ENCODE measurements at places on chromosomes 3 and 15.

DNA sequence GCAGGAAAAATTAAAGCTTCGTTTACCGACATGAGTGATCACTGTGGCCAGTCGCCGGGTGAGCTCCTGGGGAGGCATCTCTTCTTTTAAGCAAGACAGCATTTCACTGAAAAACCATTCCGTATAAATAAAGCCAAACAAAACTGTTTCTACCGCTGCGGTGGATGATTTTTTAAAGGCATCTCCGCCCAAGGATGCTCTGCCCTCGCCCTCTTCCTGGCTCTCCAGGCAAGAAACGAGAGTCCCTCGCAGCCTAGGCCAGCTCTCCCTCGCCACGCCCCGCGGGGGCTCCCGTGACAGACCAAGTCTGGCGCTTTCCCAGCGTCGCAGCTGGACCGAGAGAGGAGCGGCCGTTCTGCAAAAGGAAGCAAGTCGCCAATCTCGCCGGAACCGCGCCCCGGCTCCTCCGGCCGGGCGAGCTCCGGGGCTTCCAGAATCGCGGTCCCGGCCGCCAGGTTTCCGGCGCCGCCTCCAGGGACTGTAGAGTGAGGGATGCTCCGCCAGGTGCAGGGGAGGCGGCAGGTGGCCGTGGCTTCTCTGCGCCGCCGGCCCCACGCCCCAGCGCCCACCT lies 458 bp downstream of the MCF2L2 start:
- DNase-seq = no peak

GRCh38 chr3:4990069-4990468 lies 10.8 kb downstream of the BHLHE40 start:
- DNase-seq = no peak

DNA sequence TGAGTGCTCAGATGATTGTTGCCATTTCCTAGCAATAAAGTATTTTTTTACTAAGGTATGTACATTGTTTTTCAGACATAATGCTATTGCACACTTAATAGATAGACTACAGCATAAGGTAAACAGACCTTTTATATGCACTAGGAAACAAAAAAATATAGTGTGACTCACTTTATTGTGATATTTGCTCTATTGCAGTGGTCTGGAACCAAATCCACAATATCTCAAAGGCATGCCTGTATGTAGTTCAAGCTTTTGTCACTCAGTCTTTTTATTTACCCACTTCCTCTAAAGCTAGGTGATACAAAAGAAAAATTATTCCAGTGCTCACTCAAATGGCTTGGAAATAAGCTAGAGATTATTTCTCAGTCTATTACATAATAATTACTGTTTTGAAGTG lies 209.9 kb upstream of the VEPH1 start:
- no peak for DNase-seq

- no peak for DNase-seq
Measured at GRCh38 chr3:133831966-133832801, 26.6 kb downstream of the SRPRB start.

DNA sequence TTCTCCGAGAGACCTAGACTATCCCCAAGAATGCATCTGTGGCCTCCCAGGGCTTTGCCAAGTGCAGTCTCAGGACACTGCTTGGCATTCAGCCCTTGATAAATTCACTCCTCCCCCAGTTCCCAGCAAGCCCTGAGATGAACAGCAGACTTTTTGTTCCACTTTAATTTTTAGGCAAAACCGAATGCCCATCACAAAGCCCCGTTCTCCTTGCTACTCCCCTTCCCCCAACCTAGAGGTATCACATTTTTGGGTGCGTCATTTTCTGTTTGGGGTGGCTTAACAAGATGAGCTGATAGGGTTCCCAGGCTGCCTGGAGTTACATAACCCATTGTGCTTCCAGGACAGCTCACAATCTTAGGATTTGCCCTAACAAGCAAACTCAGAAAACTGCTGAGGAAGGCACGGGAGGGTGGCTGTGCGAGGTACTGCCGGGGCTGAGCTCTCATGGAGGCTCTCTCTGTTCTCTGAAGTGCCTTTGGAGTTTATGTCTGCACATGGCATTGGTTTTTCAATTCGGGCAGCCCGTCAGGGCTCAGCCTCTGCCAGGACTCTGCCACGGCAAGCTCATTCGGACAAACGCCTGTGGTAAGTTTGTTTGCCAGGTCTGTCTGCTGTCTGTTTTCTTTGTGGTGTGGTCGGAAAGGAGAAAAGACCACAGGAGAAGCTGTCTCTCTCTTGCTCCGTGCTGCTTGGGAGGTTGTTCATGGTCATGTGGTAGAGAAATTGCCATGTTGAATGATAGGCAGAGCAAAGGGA lies at the start of gene TRAK1:
TSS of gene TRAK1 (plus strand) at position 385 of the 759 bp plus-strand sequence. CDS start at position 498, 113 bp downstream.
- DNase-seq = no peak

GRCh38 chr3:72418244-72418643 lies 430.0 kb downstream of the SHQ1 start:
- no peak for DNase-seq

DNA sequence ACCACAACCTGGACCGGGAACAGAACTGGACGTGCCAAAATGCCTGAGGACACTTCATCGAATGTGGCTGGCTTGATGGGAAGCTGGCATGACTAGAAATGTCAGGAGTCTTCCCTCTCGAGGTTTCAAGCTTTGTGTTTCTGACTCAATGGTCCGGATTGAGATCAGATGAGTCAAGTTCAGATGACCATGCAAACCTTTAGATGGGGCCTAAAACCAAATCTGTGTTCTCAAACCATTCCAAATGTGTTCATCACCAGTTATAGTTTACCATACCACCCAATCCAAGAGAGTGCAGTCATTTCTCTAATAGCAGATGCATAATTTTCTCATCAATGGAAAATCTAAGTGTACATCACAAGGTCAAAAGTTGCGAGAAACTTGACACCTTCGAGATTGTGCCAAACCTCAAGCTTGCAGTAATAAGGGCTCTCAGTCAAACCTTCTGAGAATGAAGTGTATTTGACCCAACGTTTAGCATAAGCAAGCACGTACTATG lies 369.1 kb downstream of the RORA start:
- no peak for DNase-seq

GRCh38 chr15:92846741-92847140 lies 53.4 kb upstream of the CHD2 start:
- DNase-seq = no peak

GRCh38 chr15:101531170-101531569 lies 41.7 kb upstream of the PCSK6 start:
- no peak for DNase-seq

DNA sequence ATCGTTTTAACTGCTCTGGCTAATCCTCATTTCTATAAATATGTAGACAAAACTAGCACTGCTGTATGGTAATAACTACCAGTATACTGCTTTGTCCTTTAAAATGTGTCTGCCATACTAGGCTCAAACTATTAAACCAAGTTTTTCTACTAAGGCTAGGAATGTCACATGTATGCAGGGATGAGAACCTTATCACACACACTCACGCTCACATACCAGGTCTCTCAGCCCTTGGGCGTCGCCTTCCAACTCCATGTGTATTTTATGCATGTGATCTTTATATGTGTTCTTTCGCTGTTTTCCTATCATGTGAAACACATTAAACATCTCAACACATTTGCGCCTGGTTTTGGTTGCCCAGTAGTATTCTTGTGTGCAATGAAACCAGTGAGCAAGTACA lies 32.6 kb downstream of the ATP2C1 start:
- DNase-seq = no peak

DNA sequence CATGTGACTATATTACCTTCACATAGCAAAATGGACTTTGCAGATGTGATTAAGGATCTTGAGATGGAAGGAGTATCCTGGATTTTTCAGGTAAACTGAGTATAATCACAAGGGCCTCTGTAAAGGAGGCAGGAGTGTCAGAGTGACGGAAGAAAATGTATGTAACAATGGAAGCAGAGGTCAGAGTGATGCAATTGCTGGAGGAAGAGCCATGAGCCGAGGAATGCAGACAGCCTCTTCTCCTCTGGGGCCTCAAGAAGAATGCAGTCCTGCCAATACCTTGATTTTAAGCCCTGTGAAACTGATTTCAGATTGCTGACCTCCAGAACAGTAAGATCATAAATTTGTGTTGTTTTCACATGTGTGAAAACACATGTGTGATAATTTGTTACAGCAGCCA lies 15.1 kb downstream of the HEMK1 start:
- no peak for DNase-seq

- no peak for DNase-seq
Measured at GRCh38 chr15:55222588-55222987, 25.8 kb upstream of the RSL24D1 start.

DNA sequence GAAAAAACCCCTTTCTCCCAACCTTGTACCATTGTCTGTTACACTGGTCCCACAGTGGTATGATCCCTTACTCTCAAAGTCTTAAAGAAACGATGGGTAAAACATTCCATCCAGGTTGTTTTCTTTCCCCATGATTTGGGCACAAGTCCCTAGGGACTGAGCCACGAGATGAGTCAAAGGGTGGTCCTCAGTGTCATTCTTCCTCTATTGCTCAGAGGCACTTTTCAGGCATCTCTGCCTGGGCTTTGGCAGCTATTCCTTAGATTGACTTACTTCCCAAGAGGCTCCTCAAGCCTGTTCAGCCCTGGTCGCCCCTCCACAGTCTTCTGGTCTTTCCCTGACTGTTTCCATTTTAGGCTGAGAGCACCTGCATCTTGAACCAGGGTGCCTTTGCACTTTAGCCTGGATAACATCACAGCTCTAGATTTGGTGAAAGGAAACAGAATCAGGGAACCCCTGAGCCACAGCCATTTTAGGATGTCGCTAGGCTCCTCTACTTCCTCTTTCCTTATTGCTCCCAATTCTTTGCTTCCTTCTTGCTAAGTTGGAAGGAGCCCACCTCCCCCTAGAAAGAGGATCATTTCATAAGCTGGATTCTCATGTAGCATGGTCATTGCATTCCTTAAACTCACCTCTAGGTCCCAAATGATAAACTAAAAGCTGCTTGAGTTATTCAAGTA lies 131.0 kb upstream of the TPRG1 start:
- DNase-seq = no peak

DNA sequence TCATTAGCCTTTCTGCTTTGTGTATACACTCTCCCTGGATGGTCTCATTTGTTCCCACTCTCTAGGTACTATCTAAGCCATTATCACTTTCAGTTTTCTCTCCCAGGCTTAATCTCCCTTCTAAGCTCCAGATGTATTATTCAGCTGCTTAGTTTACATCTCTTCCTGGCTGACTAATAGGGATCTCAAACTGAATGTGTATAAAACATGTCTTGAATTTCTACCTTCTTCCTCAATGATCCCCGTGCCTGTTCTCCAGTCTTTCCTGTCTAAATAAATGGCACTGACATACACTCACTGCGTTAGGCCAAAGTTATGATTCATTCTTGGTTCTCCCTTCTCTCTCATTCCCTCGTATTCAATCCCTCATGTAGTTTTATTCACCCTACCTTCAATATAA lies 127.3 kb downstream of the NR2F2 start:
- DNase-seq = no peak

- no peak for DNase-seq
Measured at GRCh38 chr3:39029556-39029955, 22.2 kb downstream of the SCN11A start.

DNA sequence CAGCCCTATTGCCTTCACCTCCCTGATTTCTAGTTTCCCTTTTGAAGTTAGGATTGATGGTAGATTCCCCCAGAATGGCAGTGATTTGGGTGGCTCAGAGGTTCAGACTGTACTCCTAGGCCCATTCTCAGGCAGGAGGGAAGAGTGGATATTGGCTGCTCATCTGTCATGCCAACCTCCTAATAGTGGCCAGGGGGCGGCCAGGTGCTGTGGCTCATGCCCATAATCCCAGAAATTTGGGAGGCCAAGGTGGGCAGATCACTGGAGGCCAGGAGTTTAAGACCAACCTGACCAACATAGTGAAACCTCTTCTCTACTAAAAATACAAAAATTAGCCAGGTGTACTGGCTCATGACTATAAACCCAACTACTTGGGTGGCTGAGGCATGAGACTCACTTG lies 11.3 kb downstream of the RRP9 start:
- DNase-seq = no peak

- DNase-seq = no peak
Measured at GRCh38 chr15:69722924-69723323, 270.3 kb downstream of the RPLP1 start.

GRCh38 chr3:41001556-41001955 lies 197.7 kb upstream of the CTNNB1 start:
- no peak for DNase-seq

DNA sequence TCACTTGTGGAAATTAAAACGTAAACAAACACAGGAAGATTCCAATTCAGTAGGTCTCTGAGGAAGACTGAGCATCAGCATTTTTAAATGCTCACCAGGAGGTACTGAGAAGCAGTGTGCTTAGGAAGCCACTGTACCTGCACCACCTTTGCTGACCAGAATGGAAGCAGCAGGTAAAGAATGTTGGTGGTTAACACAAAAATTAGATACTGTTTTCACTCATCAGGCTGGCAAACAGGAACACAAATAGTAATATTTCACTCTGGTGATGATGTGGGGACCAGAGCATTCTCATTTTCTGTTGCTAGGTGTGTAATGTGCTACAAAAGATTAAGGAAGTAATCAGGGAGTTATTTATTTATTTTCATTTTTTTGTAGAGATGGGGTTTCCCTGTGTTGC lies 29.9 kb upstream of the GHSR start:
- no peak for DNase-seq

DNA sequence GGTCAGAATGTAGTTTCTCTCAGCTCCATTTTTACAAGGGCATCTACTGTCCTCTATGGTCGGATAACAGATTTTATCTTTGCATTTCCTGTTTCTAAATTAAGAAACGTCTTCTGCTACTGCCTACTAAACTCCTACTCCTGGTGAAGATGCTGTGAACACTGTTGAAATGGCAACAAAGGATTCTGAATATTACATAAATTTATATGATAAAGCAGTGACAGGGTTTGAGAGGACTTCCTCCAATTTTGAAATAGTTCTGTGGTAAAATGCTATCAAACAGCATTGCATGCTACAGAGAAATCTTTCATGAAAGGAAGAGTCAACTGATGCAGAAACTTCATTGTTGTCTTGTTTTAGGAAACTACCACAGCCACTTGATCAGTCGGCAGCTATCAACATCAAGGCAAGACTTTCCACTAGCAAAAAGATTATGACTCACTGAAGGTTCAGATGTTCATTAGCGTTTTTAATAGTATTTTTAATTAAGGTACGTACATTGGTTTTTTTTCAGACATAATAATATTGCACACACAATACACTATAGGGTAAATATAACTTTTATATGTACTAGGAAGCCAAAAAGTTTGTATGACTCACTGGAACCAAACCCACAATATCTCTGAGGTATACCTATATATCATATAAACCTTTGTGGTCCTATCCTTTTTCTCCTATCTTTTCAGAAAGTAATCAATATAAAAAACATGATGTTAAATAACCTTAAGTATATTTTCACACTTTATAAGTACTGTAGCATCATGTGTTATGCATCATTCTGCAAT lies 156.1 kb downstream of the STAG1 start:
- no peak for DNase-seq

GRCh38 chr3:64441861-64442260 lies 216.6 kb upstream of the PRICKLE2 start:
- DNase-seq = no peak

All from stimulated activated CD8-positive, alpha-beta memory T cell treated with anti-CD3 and anti-CD28 coated beads, Interleukin-4, amount 100 ng/mL, for 1 hour (primary cell).